ENCODE measurements at places on chromosomes 4 and X. TPM values are rescaled to one million over a fixed set of nuclear protein-coding genes. Genes with fewer than 3 reads are reported as not detected.

DNA sequence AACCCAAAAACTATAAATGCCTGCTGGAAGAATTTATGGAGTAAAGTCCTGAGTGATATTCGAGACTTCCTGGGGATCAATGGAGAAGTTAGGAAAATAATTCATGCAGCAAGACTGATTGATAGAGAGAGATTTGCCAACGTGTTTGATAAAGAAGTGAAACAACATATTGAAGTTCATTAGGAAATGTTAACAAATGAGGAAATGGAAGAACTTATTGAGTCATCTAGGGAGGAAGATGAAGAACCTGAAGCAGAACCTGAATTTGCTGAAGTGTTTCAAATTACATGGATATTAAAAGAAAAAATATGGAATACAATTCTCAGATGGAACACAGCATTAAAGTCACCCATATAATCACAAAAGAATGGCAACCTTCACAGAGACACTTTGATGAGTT, 39.0 kb downstream of the DDX60 start:
- peaks cover 10% of the 10 kb centered on the region for H3K4me1 ChIP-seq
- H3K4me3 ChIP-seq, result no peak overlapping the region
- H3K27me3 ChIP-seq, result no peaks in the 10 kb centered on the region

- H3K27ac ChIP-seq, result no peak overlapping the region
- no peak for DNase-seq
- no peak overlapping the region for H3K4me3 ChIP-seq
- H3K36me3 ChIP-seq, result no peaks in the 10 kb centered on the region
- peaks cover 24% of the 10 kb centered on the region for H3K4me1 ChIP-seq
Measured at GRCh38 chr4:158807691-158808090, 38.9 kb downstream of the FNIP2 start.

DNA sequence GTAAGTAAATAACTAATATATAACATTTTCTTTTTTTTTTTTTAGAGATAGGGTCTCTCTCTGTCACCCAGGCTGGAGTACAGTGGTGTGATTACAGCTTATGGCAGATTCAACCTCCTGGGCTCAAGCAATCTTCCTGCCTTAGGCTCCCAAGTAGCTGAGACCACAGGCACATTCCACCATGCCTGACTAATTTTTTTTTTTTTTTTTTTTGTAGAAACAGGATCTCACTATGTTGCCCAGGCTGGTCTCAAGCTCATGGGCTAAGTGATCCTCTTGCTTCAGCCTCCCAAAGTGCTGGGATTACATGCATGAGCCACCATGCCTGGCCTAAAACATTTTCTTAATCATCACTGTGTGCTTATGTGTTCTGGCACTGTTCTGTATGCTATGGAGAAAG, 32.8 kb downstream of the MGARP start:
- H3K4me1 ChIP-seq, result peaks cover 1% of the 10 kb centered on the region
- no peak overlapping the region for H3K4me3 ChIP-seq
- no peak overlapping the region for H3K27ac ChIP-seq
- H3K27me3 ChIP-seq, result peaks cover 3% of the 10 kb centered on the region

DNA sequence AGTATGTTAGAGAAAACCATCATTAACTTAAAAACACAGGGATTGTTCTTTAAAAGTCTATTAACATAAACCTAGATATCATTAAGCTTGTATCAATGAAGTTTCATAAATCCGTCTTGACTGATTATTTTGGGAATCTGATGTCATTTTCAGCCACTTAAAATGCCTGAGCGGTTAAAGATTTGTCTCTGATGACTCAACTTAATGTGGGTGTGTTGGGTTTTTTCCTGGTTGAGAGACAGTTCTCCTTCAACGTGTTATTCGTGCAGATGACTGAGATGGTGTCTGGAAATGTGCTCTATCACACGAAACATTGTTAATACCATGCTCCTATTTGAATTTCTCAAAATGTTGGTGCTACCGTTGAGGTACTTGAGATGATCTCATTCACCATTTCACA, 227.3 kb upstream of the TENM3 start:
- H3K36me3 ChIP-seq, result no peaks in the 10 kb centered on the region
- no peaks in the 10 kb centered on the region for H3K27me3 ChIP-seq
- H3K4me3 ChIP-seq, result no peak overlapping the region
- no peak for DNase-seq
- no peaks in the 10 kb centered on the region for H3K4me1 ChIP-seq
- no peak overlapping the region for H3K27ac ChIP-seq

Gene KLKB1
- total RNA-seq, result 0.48 TPM

- H3K27ac ChIP-seq, result no peak overlapping the region
- peaks cover 4% of the 10 kb centered on the region for H3K36me3 ChIP-seq
- no peak overlapping the region for H3K4me3 ChIP-seq
- H3K4me1 ChIP-seq, result peaks cover 43% of the 10 kb centered on the region
- H3K27me3 ChIP-seq, result peaks cover 22% of the 10 kb centered on the region
Measured at GRCh38 chr4:76302826-76303438, 3.6 kb upstream of the STBD1 start.

Gene RAB33A
- 30.7 TPM for total RNA-seq

DNA sequence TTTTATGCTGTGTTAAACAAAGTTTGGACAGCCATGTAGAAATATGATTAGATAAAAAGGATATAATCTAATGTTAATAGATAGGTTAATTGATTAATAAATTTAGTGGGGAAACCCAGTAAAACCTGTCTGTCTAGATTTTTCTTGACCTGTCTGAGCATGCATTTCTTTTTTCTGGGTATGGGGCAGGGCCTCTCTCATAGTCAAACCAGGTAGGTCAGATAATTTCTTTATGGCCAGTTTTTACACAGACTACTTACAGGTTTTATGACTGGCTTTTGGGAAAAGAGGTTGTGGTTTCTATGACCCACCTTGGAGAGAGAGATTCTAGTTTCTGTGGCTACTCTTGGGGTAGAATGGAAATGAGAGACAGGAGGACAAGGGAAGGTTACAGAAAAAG, 135.6 kb upstream of the EPHA5 start:
- no peak overlapping the region for H3K4me3 ChIP-seq
- H3K4me1 ChIP-seq, result no peaks in the 10 kb centered on the region
- H3K36me3 ChIP-seq, result no peaks in the 10 kb centered on the region
- H3K27ac ChIP-seq, result no peak overlapping the region

Gene BRS3
- not detected for total RNA-seq

Gene ERCC6L
- total RNA-seq, result 7.9 TPM

Measured in activated naive CD8-positive, alpha-beta T cell treated with anti-CD3 and anti-CD28 coated beads, Interleukin-2, amount 10 ng/mL, durations not matched to agents 7 days and 5 days (primary cell).